ENCODE measurements at places on chromosomes 5 and 9.
A peak's percentile ranks its signal among the peaks of the same experiment; 100 is the strongest.

DNA sequence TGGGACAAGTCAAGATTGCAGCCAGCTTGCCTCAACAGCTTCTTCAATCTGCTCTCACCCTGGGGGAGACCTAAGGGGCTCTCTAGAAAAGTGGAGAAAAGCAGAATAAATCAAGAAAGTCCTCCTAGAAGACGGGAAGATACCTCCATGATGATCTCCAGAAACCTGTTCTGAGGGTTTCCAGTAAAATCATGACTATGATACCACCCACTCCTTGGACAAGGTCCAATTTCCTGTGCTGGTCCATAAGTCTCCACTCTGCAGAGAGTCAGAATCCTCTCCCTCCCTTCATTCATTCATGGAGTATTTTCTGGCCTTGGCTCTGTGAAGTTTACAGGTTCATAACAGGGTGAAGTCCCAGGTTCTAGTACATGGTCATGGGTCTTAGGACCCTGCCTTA is 168.6 kb downstream of the SLC12A2 start:
- DNase-seq, result no peak

GRCh38 chr5:23136958-23137357 is 283.8 kb upstream of the CDH12 start:
- no peak for DNase-seq

GRCh38 chr9:82572146-82572545 is 490.8 kb downstream of the RASEF start:
- DNase-seq, result no peak

DNA sequence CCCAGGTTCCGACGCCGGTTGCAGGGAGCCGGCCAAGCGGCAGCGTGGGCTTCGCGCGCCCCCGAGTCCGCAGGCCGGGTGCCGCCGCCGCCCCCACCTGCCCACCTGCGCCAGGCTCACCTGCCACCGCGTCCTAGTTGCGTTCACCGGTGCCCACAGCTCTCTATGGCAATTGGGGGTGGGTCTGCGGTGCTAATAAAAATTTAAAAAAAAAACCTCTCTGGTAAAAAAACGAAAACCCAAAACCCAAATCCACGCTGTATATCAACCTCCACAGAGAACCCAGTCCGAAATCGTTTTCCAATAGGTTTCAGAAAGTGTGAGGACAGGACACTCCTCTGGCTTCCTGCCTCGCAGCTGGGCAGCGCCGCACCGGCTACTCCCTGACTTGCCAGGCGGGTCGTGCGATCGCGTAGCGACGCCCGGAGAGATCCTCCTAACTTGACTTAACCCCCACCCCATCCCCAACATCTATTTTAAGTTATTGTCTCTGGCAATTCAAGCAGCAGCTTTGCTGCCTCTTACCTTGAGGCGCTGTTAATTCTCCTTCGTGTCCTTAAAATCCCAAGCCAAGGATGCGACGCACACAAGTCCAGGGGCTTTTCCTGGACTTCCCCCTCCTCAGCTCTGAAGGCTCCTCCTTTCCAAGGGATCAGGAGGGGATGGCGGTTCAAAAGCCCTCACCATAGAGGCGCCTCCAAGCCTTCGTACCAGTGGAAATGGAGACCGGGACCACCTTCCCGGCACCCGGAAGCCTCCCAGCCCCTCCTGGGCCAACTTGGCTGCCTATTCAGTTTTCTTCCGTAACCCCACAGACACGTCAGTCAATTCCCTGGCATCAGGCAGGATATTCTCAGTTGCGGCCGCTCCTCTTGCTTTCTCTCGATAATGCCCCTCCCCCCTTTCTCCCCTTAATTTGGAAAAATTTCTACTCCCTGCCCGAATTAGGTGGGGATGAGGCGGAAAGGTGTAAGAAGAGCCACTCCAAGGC is 1639.4 kb upstream of the C9orf72 start:
- peak; percentile 45 for DNase-seq

DNA sequence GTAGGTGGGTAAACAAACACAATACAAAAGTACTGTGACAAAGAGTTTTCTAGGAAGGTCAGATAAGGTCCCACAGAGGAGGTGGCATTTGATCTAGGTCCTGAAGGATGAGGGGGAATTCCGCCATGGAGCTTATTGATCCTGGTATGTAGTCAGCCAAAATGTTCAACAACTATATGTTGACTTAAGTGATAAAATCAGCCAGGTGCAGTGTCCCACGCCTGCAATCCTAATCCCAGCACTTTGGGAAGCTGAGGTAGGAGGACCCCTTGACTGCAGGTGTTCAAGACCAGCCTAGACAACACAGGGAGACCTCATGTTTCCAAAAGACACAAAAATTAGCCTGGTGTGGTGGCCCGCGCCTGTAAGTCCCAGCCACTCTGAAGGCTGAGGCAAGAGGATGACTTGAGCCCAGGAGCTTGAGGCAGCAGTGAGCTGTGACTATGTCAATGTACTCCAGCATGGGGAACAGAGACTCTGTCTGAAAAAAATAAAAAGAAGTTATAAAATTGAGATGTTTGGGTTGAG is 46.4 kb upstream of the PLIN2 start:
- DNase-seq, result no peak

DNA sequence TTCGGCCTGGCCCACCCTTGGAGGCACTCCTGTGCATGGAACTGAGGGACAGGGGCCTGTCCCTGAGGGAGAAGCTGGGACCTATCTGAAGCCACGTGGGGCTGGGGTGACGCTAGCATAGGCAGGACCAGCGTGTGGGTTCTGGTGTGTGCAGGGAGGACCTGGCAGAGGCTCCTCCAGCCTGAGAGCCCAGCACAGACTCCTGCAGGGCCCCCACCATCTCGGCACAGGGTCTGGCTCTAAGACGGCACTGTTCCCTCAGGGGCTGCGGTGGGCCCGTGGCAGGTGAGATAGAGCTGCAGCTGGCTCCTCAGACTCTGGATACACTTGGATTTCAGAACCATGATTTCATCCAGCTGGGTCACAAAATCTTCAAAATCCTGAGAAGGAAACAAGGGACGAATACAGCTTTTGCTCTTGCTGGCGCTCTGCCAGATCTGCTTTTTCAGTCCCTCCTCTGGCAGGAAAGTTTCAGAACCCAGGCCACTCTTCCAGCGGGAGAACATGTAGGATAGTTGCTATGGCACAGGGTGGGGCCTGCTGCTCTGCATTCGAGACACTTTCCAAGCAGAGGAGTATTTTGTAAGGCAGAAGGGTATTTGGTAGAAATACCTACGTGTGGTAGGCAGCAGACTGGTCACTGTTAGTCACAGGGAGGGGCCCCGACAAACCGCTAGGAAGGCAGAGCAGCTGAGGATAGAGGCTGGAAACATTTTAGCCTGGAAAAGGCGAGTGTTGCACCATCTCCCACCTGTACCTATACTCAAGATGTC is 74.7 kb downstream of the KIF24 start:
- no peak for DNase-seq

- DNase-seq, result no peak
These were observed 516 bp downstream of the MRPL41 start for GRCh38 chr9:137552022-137552768.
